ENCODE measurements at places on chromosomes 7 and 10. TPM values are rescaled to one million over a fixed set of nuclear protein-coding genes. Genes with fewer than 3 reads are reported as not detected.

The NUTM2B gene
- under 0.01 TPM for total RNA-seq

The CTAGE6 gene
- total RNA-seq = under 0.01 TPM

The HHEX gene
- 36.8 TPM for total RNA-seq

The OR2AE1 gene
- total RNA-seq = not detected

The SLC25A40 gene
- total RNA-seq = 5.0 TPM

The CALML5 gene
- total RNA-seq = not detected

The GBX1 gene
- not detected for total RNA-seq

DNA sequence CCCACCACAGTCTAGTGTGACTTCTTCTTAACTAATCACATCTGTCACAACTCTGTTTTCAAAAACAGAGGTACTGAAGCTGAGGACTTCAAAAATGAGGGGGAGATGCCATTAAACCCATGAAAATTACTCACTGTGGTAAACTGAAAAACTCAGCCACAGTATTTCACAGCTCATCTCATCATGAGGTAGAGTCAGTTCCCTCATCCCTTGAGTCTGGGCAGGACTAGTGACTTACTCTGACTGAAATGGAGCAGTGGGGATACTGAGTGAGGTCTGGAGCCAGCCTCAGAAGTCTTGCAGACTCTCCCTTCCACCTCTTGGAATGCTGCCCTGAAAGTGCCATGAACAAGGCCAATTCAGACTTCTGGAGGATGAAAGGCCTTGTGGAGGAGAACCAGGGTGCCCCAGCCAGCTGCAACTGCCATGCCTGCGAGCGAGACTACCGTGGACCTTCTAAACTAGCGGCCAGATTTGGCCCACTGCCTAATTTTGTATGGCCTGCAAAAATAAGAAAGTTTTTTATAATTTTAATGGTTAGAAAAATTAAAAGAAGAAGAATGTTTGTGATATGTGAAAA lies 24.7 kb upstream of the ANKRD1 start:
- DNase-seq = no peak

DNA sequence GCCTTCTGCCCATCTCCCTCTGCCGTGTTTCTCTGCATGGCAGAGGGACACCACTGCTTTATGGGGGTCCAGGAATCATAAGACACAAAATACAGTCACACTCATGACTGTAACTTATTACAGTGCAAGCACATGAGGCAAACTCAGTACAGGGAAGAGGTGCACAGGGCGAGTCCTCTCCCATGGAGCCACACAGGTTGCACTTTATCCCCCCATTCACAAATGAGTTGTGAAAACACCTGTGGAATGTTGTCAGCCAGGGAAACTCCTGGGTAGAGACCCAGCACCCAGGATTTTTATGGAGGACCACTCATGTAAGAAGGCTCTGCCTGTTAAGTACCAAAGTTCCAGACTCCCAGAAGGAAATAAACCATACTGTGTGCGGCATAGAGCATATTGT lies 107.2 kb upstream of the GJD4 start:
- no peak for DNase-seq

GRCh38 chr7:50397320-50397970 lies 52.7 kb downstream of the FIGNL1 start:
- DNase-seq = no peak

DNA sequence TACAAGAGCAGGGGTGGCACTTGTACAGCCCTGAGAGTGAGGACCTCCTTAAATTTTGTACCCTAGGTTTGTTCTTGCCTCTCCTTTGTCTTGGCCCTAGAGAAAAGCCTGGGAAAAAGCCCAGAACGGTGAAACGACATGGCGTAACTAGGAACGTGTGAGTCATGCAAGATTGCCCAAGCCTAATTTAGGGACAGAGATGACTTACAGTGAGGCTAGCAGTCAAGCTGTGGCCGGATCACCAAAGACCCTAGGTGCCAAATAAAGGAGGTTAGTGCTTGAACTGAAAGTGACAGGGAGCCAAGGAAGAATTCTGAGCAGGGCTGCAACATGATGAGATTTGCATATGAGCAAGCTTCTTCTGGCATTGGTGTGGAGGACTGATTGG lies 25.1 kb downstream of the TBXAS1 start:
- peak; percentile 18 for DNase-seq

DNA sequence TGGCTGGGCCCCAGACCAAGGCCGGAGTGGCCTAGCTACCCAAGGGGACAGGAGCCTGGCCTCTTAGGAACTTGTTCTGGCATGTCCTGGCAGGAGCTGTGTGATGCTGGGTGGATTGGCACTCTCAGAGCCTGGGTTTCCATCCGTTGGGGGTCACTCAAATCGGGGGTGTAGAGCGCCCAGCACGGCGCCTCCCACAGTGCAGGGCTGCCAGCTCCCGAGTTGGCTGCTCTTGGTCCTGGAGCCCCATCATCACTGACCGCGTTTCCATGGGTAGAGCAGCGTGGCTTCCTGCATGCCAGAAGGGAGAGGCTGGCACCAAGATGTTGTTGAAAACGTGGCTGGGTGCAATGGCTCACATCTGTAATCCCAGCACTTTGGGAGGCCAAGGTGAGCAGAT lies 70.3 kb downstream of the UNCX start:
- DNase-seq = no peak

GRCh38 chr10:97690133-97690532 lies 3.1 kb upstream of the AVPI1 start:
- no peak for DNase-seq

- no peak for DNase-seq
These were observed 93.8 kb downstream of the ITGB8 start for GRCh38 chr7:20424500-20424899.

DNA sequence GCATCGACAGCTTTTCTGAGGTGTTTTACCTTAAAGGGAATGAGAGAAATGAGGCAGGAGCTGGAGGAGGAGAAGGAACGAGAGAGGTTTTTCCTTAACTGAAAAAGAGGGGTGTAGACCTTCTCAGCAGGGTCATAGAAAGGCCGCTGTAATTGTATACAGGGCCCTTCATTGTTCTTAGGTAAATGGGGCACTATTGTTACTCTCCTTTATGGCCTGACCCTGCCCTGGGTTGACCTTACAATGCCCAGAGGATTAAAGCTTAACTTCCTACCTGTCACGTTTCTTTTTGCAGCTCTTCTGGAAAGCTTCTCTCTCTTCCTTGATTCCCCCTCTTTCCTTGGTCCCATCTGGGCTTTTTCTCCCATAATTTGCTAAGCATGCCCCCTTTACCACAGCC lies 13.7 kb upstream of the PDLIM1 start:
- DNase-seq = no peak

DNA sequence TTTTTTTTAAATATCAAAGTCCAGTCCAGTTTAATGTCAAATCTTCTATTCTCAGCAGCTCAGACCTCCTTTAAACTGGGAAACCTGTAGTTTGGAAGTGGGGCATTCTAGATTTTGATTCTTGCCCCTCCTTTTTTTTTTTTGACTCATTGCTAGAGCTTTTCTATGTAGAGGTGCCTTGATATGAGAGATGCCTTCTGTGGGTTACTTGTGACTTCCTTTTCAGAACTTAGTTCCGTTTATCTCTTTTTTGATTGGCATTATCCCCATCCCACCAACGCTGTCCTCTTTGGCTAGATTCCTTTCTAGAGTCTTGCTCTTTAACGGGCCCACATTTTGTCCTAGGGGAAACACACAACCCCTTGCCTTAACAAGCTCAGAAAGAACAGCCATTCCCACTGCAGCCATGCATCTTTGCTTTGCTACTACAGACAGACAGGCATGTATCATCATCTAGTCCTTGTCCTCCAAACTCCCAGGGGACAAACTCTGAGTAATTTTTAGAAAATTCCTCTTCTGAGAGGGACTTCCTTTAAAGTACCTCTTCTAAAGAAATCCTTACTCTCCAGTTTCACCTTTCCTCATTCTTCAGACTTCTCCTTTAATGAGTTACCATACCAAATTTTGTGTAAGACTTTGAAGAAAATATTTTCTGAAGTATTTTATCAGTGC lies 153.6 kb downstream of the PHF14 start:
- DNase-seq = no peak

DNA sequence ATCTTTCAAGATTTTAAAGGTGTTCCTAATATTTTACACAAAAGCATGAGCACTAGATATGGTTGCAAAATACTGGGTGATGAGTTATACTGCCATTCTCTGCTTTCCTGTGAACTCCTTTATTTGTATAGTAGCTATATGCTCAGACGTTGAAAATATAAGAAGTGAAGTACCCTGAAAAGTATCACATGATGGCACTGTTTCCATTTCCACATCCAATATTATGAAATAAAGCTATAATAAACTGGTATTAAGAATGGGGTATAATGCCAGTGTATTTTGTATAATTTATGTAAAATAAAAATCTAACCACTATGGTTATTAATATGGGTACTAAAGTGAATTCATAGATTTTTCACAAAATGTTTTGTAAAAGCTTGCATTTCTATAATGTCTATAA lies 79.6 kb upstream of the FOXP2 start:
- DNase-seq = no peak

DNA sequence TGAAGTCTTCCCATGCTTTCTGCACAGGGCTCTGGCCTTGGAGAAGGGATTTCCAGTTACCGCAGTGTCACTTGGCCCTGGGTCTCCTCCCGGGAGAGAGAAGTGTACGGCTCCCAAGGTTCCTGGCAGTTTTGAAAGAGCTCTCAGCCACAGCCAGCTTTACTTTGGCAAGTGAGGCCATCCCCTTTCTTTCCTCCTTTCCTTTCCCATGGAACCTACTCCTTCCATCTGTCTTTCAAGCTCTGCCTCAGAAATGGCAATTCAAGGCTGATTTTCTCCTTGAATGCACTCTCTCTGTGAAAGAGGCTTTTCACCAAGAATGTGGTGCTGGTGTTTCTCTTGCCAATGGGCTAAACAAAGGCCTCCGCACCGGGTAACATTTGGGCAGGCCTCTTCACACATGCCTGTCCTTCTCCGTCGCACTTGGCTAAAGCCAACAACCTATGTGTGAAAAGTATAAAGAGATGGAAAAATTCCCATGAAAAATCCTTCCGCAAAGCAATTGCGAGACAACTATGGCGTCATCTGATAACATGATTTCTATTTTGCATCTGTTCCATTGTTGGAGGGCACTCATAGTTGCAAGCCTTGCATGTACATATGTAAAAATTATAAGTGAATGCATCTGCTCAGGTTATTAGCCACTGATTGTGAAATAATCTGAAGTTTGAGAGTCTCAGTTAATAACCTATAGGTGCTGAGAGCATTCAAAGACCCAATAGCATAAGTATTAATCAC lies 125.4 kb downstream of the PFKFB3 start:
- no peak for DNase-seq

GRCh38 chr7:101688183-101688831 lies 59.2 kb upstream of the MYL10 start:
- DNase-seq = no peak

- no peak for DNase-seq
These were observed 59.8 kb upstream of the OPN4 start for GRCh38 chr10:86594535-86594934.

GRCh38 chr7:117825132-117825531 lies 48.1 kb downstream of the CTTNBP2 start:
- no peak for DNase-seq

GRCh38 chr7:132203021-132203420 lies 373.2 kb downstream of the PLXNA4 start:
- no peak for DNase-seq

GRCh38 chr7:44061645-44062179 lies 3.7 kb downstream of the PGAM2 start:
- DNase-seq = no peak

DNA sequence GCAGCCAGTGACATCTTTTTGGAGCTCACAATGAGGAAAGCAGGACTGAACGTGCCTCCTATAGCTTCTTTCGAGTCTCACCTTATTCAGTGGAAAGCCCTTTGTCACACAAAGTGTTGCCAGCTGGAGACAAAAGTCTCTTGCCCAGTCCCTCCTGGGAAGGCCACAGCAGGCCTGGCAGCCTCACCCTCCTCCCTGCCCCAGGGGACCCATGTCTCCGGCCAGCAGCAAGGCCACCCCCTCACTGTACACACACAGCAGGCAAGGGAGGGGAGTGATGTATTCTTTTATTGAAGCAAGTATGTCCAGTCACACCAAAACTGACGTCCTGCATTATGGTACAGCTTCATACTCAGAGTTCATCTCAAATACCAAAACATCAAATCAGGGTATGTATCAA lies 56.0 kb downstream of the CSGALNACT2 start:
- no peak for DNase-seq

- DNase-seq = no peak
These were observed 544.4 kb downstream of the SH2D4B start for GRCh38 chr10:81081887-81082620.

DNA sequence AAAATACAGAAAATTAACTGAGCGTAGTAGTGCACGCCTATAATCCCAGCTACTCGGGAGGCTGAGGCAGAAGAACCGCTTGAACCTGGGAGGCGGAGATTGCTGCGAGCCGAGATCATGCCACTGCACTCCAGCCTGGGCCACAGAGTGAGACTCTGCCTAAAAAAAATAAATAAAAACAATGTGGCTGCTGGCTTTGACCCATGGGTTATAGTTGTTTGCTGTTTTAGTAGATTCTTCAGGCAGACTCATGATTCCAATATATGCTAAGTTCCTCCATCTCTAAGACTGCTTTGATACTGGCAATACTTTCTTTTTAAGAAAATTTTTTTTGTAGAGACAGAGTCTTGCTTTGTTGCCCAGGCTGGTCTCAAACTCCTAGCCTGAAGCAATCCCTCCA lies 8.4 kb downstream of the OLAH start:
- no peak for DNase-seq

- no peak for DNase-seq
These were observed 25.6 kb downstream of the SLC16A9 start for GRCh38 chr10:59684006-59684405.
